ENCODE measurements at places on chromosomes 16 and 17.

DNA sequence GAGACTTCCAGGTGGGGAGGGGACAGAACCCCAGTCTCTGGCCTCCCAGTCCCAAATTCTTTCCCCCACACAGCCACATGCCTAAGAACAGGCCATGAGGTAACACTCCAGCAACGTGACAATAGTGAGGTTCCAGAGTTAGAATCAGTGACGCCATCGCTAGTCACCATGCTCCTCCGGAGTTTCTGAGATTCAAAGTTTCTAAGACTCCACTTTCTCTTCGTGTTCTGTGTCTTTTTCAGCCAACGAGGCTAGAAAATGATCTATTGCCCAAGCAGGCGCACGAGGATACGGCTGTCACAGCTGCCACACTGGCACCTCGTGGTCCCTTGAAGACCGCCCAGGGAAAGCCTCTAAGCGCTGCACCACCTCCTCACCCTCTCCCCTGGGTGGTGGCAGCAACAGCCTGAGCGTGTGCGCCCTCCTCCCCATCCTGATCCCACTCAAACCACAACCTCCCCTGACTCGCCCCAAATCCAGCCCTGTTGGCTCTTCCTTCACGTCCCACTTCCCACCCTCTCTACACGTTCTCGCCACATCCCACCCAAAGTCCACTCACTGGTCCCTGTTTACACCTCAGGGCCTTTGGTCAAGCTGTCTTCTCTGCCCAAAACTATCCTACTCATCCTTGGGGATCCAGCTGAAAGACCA, 1.0 kb downstream of the MCRIP1 start:
- DNase-seq, result peak; percentile 35

GRCh38 chr17:41962111-41962510, 4.5 kb upstream of the CNP start:
- no peak for DNase-seq

DNA sequence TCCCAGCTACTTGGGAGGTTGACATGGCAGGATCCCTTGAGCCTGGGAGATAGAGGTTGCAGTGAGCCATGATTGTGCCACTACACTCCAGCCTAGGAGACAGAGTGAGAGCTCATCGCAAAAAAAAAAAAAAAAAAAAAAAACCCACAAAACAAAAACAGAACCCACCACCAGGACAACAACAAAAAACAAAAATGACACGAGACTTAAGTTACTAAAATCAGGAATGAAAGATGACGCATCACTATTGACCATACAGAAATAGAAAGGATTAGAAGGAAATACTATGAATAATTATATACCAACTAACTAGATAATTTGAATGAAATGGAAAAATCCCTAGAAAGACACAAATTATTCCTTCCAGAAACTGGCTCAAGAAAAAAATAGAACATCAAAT, 432.4 kb upstream of the PMFBP1 start:
- no peak for DNase-seq

DNA sequence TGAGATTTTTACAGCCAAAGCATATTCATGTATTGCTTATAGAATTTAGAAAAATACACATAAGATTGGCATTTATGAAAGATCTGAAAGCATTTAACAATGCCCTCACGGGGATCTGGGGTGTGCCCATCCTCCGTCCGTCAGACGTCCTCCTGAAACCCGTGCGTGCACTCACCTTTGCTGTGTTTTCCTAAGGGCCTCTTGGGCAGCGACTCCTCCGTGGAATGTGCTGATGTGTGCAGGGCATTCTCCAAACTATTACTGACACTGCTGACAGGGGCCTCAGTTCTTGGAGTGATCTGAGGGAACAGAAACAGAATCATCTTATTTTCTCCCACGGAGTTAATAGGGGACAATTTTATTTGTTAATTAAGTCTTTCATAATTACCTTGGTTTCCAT, 33.0 kb downstream of the ZCCHC14 start:
- DNase-seq, result no peak

DNA sequence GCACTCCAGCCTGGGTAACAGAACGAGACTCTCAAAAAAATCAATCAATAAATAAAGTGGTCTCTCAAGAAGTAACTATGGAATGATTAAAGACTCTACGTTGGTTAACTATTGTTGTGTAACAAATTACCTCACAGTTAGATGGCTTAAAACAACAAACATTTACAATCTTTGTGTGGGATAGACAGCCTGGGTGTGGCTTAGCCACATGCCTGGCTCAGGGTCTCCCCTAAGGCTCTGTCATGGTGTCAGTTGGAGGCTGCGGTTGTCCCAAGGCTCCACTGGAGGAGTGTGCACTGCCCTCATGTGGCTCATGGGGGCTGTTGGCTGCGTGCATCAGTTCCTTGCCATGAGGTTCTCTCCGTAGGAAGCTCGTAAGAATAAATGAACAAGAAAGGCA, 294.5 kb downstream of the SNX29 start:
- no peak for DNase-seq

- DNase-seq, result no peak
Observed at GRCh38 chr16:56960681-56961281, 969 bp upstream of the CETP start.

All from CD4-positive, alpha-beta T cell (primary cell).